ENCODE measurements at places on chromosomes 3 and 15.

DNA sequence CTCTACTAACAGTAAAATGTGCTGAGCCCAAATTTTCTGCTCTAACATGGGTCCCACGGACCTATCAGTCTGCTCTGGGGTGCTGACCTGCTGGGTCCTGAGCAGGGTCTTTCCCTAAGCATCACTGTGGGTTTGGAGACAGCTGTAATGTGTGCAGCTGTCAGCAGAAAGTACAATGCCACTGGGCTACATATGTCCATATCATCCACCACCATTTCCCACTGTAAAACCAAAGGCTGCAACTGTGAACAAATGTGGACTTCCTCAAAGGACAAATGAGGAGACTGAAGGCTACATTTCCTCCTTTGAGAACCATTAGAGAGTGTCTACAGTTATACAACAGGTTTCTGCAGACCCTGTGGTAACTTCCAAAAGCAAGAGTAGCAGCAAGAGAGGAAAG, 33.8 kb upstream of the IP6K2 start:
- DNase-seq, result no peak

DNA sequence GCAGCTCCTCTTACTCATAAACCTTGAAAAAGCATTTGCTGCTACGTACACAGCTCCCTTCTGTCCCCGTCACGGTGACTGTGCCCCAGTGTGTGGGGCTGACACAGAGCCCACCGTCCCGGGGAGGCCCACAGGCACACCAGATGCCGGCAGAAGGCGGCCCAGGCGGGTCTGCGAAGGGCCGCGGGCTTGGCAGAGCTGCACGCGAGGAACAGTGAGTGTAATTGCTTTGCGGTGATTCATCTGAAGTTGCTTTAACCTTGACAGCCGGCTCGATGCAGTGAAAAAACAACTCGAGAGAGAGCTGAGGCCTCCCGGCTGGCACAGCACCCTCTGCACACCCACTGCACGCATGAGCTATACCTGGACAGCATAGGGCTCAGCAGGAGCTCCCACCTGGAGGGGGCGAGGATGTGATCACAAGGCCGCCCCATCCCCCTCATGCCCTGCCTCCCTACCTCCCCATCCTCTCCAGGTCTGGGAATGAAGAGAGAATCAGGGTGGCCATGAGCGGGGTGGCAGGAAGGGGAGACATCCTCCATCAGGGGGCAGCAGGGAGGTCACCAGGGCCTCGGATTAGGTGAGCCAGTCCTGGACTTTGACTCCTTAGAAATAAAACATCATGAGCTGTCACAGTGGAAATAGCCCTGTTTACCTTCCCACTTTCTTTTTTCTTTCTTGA, 172.7 kb downstream of the MEGF11 start:
- peak; percentile 73 for DNase-seq

- DNase-seq, result peak; percentile 71
These were observed 4.1 kb upstream of the SKOR1 start for GRCh38 chr15:67820992-67821783.

- no peak for DNase-seq
These were observed 190.4 kb upstream of the BCL6 start for GRCh38 chr3:187935623-187936156.

DNA sequence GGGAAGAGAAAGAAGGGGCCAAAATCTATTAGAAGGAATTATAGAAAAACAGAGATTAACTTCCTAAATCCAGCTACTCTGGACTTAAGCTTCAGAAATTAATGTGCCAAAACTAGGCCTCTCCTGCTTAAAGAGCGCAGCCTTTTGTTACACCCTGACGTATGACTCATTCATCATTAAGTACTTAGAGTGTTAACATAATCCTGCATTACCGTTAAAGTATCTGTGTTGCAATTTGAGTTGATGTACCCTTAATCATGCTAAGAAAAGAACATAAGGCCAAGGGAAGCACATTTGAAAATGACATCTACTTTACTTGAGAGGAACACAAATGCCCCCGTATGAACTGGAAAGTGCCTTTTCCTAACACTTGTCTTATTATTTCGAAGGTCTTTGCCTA, 7.9 kb downstream of the HTR3D start:
- no peak for DNase-seq

DNA sequence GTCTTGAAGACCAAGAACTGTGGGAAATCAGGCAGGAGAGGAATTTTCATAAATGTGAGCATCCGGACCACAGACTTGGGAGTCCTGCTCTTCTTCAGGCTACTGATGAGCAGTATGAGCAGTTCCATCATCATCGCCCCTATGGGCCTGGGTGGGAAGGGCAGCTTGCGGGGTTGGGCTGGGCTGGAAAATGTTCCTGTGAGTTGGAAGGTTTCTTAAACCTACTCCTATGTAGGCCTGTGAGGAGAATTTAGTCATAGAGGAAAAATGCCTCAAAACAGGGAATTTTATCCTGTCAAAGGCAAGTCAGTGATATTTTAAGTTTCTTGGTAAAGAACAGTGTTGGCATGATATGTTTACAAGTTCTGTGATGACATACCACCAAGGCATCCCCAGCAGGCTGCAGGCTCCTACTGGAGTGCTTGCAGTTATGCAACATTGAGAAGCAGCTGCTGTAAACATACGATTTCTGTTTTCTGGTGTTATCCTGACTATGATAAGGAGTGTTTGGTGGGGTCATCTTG, 10.3 kb downstream of the MASP1 start:
- DNase-seq, result peak; percentile 98

GRCh38 chr15:100918034-100918689, 995 bp upstream of the LRRK1 start:
- DNase-seq, result peak; percentile 79

GRCh38 chr3:105145511-105145910, 221.2 kb upstream of the ALCAM start:
- no peak for DNase-seq

DNA sequence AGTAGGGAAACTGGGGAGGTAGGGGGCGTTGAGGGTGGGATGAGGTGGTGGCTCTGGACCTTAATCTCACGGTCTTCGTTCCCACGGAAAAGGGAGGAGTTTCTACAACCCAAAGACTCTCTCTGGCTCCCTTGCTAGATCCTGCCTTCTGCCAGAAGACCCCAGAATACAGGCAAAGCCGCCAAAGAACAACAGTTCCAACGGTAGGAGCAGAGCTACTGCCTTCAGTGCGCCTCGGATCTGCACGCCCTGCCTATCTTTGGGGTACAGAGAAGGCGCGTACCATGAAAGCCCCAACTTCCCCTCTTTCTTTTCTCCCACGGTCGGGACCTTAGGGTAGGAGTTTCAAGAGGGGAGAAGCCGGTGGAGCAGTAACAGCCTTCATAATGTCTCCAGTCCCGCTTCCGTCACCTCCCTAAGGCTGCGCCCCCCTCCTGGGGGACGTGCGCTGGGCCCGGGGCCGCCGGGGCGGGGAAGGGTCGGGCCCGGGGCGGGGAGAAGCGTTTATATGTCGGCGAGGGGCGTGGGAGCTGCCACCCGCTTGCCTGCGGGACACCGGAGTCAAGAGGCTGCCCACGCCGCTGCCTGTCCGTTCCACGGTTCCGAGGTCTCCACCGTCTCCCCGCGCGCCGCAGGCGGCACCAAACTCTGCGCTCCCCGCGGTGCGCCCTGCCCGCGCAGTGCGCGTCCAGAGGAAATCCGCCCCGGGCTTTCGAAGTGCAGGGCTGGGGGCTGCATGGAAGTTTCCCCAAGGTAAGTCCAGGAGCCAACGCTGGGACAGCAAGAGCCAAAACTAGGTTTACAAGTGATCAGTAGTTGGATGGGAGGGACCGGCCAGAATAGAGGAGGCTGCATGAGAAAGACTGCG, at the start of gene COL6A6:
Gene COL6A6, plus strand, starts transcription at position 533 of the 868 bp plus-strand sequence. CDS start 43,188 bp downstream, outside the sequence.
- no peak for DNase-seq

DNA sequence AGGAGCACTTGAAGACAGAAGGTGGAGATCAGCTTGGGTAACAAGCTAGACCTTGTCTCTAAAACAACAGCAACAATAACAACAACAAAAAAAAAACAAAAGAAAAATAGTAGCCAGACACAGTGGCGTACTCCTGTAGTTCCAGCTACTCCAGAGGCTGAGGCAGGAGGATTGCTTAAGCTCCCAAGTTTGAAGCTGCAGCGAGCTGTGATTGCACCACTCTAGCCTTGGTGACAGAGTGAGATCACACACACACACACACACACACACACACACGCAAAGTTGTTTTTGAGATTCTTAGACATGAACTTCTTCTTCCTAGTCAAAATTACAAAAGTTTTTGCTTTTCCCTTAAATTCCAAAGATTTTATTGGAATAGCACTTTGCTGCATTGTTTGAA, 93.0 kb upstream of the IGSF10 start:
- DNase-seq, result no peak

DNA sequence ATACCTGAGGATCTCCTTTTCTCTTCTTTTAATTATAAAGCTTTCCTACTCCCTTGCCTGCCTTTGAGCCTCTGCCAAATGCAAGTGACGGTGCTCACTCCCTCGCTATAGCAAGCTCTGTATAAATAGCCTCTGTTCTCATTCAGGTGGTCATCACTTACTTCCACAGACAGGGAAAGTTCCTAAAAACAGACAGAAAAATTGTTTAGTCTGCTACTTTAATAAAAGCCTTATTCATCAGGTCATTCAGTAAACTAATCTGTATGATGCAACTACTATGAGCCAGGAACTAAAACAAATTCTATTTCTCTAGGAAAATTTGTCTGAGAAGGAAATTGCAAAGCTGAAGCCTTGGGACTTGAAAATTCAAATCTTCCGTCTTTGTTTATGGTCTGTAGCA, 10.2 kb upstream of the DLG1 start:
- peak; percentile 72 for DNase-seq

DNA sequence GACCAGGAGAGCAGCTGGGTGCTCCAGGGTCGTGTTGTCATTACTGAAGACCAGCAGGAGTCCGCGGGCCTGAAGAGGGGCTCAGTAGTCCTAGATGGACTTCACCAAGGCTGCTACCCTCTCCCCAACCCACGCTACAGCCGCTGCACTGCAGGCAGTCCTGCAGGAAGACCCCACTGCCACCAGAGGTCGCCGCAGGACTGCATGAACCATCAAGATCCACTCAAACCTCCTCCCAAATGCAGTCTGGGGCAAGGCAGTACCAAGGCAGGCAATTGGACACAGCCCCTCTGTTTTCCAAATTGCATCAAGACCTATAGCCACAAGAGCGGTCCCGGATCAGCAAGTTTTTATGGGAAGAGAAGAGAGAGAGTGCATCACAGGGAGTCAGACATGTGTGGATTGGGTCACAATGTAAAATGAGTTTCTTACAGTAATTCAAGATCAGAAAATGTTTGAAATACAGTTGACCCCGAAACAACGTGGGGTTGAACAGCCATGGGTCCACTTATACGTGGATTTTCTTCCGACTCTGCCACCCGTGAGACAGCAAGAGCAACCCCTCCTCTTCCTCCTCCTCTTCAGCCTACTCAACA, 46.7 kb downstream of the DZIP1L start:
- peak; percentile 76 for DNase-seq

- no peak for DNase-seq
These were observed 186.9 kb downstream of the ARRDC4 start for GRCh38 chr15:98147415-98147814.

GRCh38 chr3:48709051-48709461, 8.0 kb downstream of the IP6K2 start:
- no peak for DNase-seq

GRCh38 chr15:99445272-99445850, 120.4 kb upstream of the MEF2A start:
- DNase-seq, result no peak

DNA sequence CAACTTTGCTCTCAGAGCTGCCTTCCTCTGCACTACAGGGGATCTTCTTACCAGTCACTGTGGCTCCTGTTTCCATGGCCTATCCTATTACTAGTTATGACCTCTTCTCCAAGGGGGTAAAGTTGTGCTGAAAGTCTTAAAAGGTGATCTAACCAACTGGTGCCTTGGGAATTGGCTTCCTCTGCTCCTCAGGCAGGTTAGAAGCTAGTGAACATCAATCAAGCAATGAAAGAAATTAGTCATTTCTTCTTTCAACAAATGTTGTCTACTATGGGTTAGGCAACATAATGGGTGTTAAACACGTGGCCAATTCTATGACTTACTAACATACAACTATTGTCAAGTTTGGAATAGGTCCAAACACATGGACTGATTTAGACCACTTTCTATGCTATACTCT, 571.4 kb upstream of the NAALADL2 start:
- peak; percentile 4 for DNase-seq

DNA sequence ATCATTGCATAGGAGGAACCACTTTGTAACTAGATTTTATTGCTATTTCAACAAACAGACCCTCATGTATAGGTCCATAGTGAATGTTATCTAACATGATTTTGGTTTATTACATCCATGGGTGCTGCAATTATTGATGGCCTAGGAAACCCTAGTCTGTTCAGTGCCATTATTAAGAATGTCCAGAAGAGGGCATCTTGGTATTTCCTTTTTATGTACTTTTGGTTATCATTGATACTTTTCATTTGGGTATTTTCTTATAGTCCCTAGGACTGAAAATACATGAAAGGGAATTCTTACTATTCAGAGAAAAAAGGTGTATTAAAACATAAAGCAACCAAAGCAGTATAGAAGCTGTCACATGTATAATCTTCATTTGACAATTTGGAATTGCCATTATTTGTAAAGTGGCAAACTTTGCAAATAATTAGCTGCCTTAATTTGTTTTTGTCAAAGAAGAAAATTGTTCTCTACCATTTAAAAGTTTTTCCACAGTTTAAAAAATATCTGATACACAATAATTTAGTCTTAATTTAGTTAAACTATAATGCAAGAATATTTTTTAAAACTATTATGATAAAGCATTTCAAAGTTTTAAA, 48.7 kb downstream of the CNOT10 start:
- peak; percentile 52 for DNase-seq

- no peak for DNase-seq
These were observed 5.7 kb upstream of the IQGAP1 start for GRCh38 chr15:90382320-90382719.

DNA sequence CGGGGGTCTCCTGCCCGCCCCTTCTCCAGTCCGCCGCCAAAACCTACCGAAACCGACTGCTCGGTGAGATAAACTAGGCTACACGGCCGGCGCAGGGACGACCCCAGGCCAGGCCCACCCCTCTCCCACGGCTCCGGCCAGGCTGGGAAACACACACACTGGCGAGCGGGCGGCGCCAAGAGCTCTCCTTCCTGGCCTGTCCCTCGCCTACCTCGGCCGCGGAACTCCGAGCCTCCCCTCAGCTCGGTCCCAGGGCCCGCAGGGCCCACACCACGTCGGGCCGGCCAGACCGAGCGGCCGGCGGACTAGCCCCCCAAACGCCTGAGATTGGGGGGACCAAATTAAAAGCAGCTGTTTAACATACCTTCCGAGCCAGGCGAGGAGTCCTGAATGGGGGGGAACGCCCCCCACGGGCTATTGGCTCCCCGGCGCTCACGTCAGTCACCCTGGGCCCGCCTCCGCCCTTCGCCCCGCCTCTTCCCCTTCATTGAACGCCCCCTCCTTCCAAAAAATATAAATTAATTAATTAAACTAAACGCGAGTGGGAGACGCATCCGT, 4.0 kb upstream of the SIN3A start:
- DNase-seq, result peak; percentile 85

GRCh38 chr3:152206243-152206760, 62.4 kb upstream of the MBNL1 start:
- no peak for DNase-seq

GRCh38 chr3:5694266-5694665, 506.8 kb downstream of the EDEM1 start:
- DNase-seq, result peak; percentile 1
